ENCODE measurements at places on chromosomes 6 and 20.

DNA sequence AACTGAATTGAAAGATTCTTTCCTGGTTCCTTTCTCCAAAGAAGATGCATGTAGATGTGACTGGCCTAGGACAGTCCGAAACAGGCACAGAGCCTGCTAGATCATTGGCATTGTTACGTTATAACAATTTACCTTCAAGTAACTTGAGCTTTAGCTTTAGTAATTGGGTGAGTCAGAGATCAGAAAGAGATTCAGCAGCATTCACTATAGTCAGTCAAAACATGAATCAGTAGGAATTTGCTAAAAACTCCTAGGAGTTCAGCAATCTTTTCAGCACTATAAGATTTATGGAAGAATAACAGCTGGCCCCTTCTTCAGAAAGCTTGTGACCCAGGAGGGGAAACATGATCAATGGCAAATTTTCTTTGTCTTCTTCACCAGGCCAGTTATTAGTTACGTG, 281.7 kb upstream of the PRDM1 start:
- H3K4me3 ChIP-seq, result no peak overlapping the region
- H3K27me3 ChIP-seq, result no peaks in the 10 kb centered on the region
- no peaks in the 10 kb centered on the region for H3K36me3 ChIP-seq
- no peak overlapping the region for H3K27ac ChIP-seq
- no peak for DNase-seq
- peaks cover 2% of the 10 kb centered on the region for H3K4me1 ChIP-seq

- H3K27ac ChIP-seq, result peak overlapping the region; percentile 88
- no peak for DNase-seq
- H3K36me3 ChIP-seq, result peaks cover 4% of the 10 kb centered on the region
Measured at GRCh38 chr6:69795469-69796072, 1.2 kb downstream of the LMBRD1 start.

DNA sequence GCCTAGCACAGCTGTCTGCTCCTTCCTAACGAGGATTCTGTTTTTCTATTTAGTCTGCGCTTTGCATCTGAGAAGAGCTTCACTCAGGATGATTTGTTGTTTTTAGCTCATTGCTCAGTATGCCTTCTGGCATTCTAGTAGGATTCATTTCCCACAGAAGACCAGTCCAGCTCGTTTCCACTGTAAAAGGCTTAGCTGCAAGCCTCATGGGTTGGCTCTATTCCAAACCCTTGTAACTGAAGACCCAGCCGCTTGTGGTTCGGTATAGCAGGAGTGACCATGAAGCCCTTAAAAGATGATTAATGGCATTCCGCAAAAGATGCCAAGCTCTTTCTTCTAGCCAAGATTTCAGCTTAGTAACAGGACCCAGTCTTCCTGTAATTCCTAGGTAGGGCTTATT, 7.2 kb downstream of the ADGRF1 start:
- DNase-seq, result no peak
- no peak overlapping the region for H3K27ac ChIP-seq
- no peaks in the 10 kb centered on the region for H3K4me1 ChIP-seq
- peaks cover 3% of the 10 kb centered on the region for H3K27me3 ChIP-seq
- no peaks in the 10 kb centered on the region for H3K36me3 ChIP-seq
- H3K4me3 ChIP-seq, result no peak overlapping the region

DNA sequence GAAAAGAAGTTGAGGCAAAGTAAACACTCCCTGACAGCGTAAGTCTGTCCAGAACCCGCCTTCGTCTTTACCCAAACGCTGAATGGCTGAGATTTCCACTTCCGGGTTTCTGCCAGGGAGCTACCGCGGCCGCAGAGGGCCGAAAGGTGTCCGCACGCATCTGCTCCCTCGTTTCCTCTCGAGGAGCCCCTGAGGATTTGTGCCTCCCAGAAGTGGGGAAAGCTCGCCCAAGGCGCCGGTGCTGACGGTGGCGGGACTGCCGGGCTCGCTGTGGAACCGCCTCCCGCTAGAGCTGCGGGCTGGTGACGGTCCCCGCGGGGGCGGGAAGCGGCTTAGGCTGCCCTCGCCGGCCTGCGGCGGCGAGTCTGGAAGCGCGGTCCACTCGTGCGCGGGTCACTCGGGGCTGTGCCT, 1760.2 kb upstream of the DEFB115 start:
- H3K36me3 ChIP-seq, result peaks cover 3% of the 10 kb centered on the region
- no peak for DNase-seq
- H3K27me3 ChIP-seq, result no peaks in the 10 kb centered on the region
- no peak overlapping the region for H3K4me3 ChIP-seq
- no peak overlapping the region for H3K27ac ChIP-seq
- no peaks in the 10 kb centered on the region for H3K4me1 ChIP-seq

DNA sequence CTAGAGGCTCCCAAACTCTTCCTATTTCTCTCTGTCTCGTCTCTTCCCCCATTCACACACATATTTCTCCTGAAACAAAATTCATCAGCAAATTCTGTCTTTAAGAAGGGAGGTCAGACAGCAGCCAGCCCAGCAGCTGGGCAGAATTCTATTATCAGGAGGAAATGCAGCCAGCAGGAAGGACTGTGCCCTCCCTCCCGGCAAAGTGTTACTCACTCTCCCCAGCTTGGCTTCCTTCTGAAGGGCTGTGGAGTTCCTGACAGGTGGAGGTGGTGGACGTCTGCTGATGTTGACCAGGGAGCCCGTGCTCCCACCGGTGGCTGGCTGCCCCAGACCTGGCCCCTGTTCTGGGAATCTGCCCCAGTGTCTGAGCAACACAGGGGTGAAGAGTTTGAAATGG, 37.3 kb downstream of the KCNB1 start:
- H3K27ac ChIP-seq, result no peak overlapping the region
- no peak overlapping the region for H3K4me3 ChIP-seq
- no peak for DNase-seq
- peaks cover 3% of the 10 kb centered on the region for H3K27me3 ChIP-seq
- no peaks in the 10 kb centered on the region for H3K36me3 ChIP-seq

- no peaks in the 10 kb centered on the region for H3K36me3 ChIP-seq
- H3K4me3 ChIP-seq, result no peak overlapping the region
- H3K4me1 ChIP-seq, result no peaks in the 10 kb centered on the region
- H3K27me3 ChIP-seq, result peaks cover 6% of the 10 kb centered on the region
- H3K27ac ChIP-seq, result peak overlapping the region; percentile 73
- no peak for DNase-seq
Measured at GRCh38 chr20:34549291-34549928, 9.1 kb upstream of the MAP1LC3A start.

GRCh38 chr6:98787435-98787834, 46.9 kb upstream of the POU3F2 start:
- no peaks in the 10 kb centered on the region for H3K27me3 ChIP-seq
- peak overlapping the region; percentile 79 for H3K27ac ChIP-seq
- H3K36me3 ChIP-seq, result no peaks in the 10 kb centered on the region

GRCh38 chr6:162239330-162239729, 488.2 kb downstream of the PRKN start:
- H3K36me3 ChIP-seq, result no peaks in the 10 kb centered on the region
- peaks cover 8% of the 10 kb centered on the region for H3K4me1 ChIP-seq
- no peak overlapping the region for H3K27ac ChIP-seq
- no peak for DNase-seq
- no peaks in the 10 kb centered on the region for H3K27me3 ChIP-seq

- H3K36me3 ChIP-seq, result no peaks in the 10 kb centered on the region
- H3K4me3 ChIP-seq, result no peak overlapping the region
- no peak for DNase-seq
- H3K4me1 ChIP-seq, result no peaks in the 10 kb centered on the region
- no peak overlapping the region for H3K27ac ChIP-seq
Measured at GRCh38 chr20:9919271-9920014, 80.6 kb upstream of the PAK5 start.

- H3K27ac ChIP-seq, result no peak overlapping the region
- no peaks in the 10 kb centered on the region for H3K36me3 ChIP-seq
- H3K27me3 ChIP-seq, result peaks cover 3% of the 10 kb centered on the region
- no peak for DNase-seq
- no peaks in the 10 kb centered on the region for H3K4me1 ChIP-seq
Measured at GRCh38 chr6:43725643-43726580, 38.3 kb upstream of the MRPS18A start.

- no peak overlapping the region for H3K4me3 ChIP-seq
- H3K27me3 ChIP-seq, result no peaks in the 10 kb centered on the region
- H3K27ac ChIP-seq, result no peak overlapping the region
Measured at GRCh38 chr20:61797200-61797599, 268.5 kb downstream of the TAF4 start.

- no peaks in the 10 kb centered on the region for H3K36me3 ChIP-seq
- no peak overlapping the region for H3K4me3 ChIP-seq
- no peak overlapping the region for H3K27ac ChIP-seq
- H3K27me3 ChIP-seq, result no peaks in the 10 kb centered on the region
Measured at GRCh38 chr20:39524371-39524911, 562.3 kb downstream of the DHX35 start.

DNA sequence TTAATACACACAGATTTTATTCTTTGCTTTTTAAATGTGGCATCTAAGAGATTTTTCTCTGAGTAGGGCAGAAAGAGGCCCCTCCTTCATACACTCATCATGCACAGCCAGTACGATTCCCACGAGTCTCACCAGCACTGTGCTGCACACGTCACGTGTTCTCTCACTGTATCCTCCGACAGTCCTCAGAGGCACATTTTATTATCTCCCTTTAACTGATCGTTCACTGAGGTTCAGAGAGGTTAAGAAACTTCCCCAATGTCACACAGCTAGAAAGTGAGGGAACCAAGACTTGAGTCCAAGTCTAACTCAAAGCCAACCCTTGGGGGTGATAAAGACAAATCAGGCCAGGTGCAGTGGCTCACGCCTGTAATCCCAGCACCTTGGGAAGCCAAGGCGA, 142.5 kb downstream of the PREX1 start:
- H3K4me1 ChIP-seq, result peaks cover 39% of the 10 kb centered on the region
- no peaks in the 10 kb centered on the region for H3K27me3 ChIP-seq
- H3K27ac ChIP-seq, result peak overlapping the region; percentile 91
- H3K36me3 ChIP-seq, result peaks cover 20% of the 10 kb centered on the region
- no peak overlapping the region for H3K4me3 ChIP-seq

DNA sequence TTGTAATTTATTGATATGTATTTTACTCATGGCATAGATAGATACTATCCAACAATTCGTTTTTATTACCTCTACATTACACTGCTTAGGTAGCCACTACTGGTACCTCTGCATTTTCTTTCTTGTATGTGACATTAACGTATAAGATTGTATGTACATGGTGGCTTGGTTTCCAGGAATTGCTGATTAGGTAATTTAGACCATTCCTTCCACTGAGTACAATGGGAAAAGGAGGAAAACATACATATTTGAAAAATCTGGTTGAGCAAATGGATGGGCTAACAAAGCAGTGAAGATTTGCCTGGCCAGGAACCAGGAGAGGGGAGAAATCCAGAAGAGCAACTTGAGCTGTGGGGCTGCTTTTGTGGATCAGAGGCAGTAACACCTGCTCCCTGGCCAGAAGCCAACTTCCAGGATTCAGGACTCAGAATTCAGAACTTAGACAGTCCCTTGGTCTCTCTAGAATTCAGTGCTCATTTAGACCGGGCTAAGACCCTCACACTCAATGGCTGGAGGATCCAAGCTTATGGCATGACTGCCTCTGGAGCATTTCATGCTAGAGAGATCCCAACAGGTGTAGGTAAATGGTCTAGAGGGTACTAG, 17.9 kb upstream of the MICB start:
- H3K27ac ChIP-seq, result no peak overlapping the region
- no peaks in the 10 kb centered on the region for H3K36me3 ChIP-seq
- no peak for DNase-seq
- peaks cover 47% of the 10 kb centered on the region for H3K27me3 ChIP-seq
- no peaks in the 10 kb centered on the region for H3K4me1 ChIP-seq
- no peak overlapping the region for H3K4me3 ChIP-seq

DNA sequence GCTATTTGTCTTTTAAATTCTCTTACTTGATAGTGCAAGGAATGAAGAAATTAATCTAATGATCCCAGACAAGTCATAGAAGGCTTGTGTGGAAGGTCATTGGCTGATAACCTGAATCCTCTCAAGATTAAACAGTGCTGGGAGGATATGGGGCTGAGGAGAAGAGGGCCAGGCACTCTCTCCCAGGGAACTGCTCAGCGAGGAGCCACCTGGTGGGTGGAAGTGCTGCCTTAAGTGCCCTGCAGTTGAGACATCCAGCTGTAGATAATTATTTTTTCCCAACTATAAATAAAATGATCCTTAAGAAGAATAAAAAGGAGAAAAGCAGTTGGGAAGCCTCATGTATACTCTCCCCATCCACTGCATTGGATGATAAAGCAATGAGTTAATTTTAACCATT, 47.9 kb downstream of the BTBD3 start:
- H3K36me3 ChIP-seq, result peaks cover 7% of the 10 kb centered on the region
- no peak overlapping the region for H3K27ac ChIP-seq
- H3K27me3 ChIP-seq, result no peaks in the 10 kb centered on the region
- H3K4me3 ChIP-seq, result no peak overlapping the region
- H3K4me1 ChIP-seq, result no peaks in the 10 kb centered on the region

DNA sequence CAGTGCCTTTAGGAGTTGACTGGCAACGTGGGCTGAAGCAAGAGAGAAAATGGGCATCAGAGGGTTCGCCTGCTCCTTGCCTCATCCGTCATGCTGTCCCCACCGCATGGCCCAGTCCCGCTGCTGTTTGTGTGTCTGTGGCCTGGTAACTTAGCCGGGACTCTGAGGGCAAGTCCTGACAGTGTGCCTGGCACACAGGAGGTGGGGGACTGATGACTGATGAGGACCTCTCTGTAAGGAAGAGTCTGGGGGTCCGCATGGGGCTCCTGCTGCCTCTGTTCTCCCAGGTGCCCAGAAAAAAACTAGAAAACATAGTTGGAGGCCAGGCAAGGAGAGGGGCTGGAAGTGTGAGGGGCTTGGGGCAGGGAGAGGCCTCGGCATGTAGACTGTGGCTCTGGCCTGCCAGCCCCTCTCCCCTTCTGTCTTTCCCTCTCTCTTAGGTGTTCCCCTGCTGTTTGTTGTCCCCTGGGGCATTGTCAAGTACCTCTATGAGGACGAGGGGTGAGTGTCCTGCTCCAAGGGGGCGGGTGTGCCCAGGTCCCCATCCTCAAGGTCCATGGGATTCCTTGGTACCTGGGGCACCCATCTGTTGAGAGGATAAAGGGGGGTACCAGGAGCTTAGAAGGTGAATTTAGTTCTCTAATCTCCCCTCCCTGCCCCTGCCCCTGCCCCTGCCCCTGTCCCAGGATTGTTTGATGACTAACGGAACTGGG, 29.5 kb downstream of the GLP1R start:
- H3K4me3 ChIP-seq, result no peak overlapping the region
- DNase-seq, result no peak
- H3K36me3 ChIP-seq, result no peaks in the 10 kb centered on the region
- H3K4me1 ChIP-seq, result peaks cover 13% of the 10 kb centered on the region
- H3K27me3 ChIP-seq, result no peaks in the 10 kb centered on the region

GRCh38 chr6:112289038-112289566, 34.7 kb upstream of the LAMA4 start:
- H3K4me3 ChIP-seq, result no peak overlapping the region
- peaks cover 21% of the 10 kb centered on the region for H3K27me3 ChIP-seq
- H3K27ac ChIP-seq, result no peak overlapping the region
- no peak for DNase-seq

DNA sequence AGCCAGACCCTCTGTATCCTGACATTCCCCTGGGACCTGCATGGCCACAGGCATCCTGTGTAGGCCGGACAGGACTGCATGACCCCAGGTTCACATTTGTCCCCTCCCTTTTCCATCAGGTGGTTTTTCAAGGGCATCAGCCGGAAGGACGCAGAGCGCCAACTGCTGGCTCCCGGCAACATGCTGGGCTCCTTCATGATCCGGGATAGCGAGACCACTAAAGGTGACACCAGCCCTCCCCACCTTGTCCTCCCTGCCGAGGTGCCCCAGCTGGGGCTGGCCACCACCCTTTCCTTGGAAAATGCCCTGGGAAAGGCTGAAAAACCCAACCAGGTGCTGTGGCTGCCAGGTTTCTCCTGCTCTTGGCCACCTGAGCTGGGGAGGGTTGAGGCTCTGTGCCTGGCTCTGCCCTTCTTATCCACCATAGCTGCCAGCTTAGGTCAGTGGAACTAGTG, 27.6 kb downstream of the HCK start:
- H3K4me1 ChIP-seq, result peaks cover 6% of the 10 kb centered on the region
- H3K4me3 ChIP-seq, result no peak overlapping the region
- H3K27ac ChIP-seq, result no peak overlapping the region
- no peak for DNase-seq
